ENCODE measurements at places on chromosomes 12 and 14.

- no peak for DNase-seq
These were observed 1.1 kb upstream of the RBMS2 start for GRCh38 chr12:56520506-56520905.

- DNase-seq, result no peak
These were observed 44.6 kb upstream of the PLBD1 start for GRCh38 chr12:14612250-14612649.

DNA sequence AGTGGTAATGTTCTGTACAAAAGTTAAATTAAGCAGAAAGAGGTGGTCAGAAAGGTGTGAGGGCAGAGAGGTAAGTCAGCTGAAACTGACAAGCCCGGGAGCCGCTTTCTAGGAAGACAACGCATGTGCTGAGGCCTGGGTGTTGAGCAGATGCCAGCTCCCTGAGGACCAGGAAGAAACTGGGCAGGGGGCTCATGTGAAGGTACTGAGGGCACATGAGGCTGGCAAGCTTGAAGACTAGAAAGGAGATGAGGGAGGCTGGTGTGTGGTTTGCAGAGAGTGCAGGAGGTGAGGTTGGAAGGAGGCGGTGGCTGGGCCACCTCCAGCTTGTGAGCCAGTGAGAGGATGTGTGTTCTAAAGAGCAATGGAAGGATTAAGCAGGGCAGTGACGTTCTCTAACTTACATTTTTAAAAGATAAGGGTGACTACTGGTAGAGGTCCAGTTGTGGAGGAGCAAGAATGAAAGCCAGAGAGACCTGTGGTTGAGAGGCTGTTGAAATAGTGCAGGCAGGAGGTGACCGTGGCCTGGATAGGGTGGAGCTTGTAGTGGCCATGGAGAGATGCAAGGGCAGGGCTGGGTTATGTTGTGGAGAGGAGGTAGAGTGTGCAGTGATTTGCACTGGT, 29.1 kb downstream of the ZNF664 start:
- no peak for DNase-seq

GRCh38 chr12:94623161-94623920, 27.0 kb downstream of the TMCC3 start:
- no peak for DNase-seq

DNA sequence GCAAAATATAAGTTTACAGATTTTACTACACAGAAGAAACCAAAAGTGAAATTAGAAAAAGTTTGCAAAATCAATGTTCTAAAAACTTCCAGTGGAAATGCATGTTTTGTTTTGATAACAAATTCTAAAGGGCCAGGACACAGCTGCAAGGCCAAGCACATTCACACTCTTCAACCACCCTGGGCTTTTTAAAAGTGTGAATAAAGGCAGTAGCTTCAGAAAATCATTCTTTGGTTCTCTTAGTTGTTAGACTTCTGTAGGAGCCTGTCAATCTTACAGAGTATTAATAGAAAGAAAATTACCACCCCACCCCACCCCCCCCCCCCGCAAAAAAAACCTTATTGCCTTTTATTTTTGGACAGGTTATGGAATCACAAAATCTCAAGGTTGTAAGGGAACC, 105.2 kb upstream of the EGLN3 start:
- no peak for DNase-seq

GRCh38 chr12:50715174-50715573, 48.7 kb upstream of the ATF1 start:
- no peak for DNase-seq

DNA sequence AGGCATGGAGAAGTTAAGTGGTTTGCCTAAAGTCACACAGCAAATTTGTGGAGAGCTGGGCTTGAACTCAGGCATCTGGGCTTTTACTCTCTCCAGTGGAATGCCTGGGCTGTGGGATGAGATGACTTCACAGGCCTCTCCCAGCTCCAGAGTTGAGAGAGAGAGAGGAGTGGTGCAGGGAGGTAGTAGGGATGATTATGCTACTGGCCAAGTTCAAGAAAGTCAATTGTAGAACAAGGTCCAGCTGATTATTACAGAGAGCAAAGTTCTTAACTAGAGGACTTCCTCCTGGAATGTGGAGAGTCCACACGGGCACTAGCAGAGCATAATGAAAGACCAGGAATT, 769 bp upstream of the EMP1 start:
- no peak for DNase-seq

- no peak for DNase-seq
These were observed 4.4 kb upstream of the SCAF11 start for GRCh38 chr12:45994736-45995135.

DNA sequence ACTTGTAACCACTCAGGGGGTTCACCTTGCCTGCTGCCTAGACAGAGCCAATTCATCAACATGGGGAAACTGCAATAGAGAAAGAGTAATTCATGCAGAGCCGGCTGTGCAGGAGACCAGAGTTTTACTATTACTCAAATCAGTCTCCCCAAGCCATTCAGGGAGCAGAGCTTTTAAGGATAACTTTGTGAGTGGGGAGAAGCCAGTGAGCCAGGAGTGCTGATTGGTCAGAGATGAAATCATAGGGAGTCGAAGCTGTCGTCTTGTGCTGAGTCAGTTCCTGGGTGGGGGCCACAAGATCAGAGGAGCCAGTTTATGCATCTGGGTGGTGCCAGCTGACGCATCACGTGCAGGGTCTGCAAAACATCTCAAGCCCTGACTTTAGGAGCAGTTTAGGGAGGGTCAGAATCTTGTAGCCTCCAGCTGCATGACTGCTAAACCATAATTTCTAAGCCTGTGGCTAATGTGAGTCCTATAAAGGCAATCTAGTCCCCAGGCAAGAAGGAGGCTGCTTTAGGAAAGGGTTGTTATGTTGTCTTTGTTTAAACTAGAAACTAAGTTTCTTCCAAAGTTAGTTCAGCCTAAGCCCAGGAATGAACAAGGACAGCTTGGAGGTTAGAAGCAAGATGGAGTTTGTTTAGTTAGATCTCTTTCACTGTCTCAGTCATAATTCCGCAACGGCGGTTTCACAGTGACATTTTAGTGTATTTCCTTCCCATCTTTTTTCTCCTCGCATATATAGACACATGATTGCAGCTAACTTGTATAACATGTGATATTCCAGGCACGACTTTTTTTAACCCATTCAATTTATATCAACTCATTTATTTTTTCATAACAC, 68.9 kb upstream of the NCOR2 start:
- DNase-seq, result no peak

DNA sequence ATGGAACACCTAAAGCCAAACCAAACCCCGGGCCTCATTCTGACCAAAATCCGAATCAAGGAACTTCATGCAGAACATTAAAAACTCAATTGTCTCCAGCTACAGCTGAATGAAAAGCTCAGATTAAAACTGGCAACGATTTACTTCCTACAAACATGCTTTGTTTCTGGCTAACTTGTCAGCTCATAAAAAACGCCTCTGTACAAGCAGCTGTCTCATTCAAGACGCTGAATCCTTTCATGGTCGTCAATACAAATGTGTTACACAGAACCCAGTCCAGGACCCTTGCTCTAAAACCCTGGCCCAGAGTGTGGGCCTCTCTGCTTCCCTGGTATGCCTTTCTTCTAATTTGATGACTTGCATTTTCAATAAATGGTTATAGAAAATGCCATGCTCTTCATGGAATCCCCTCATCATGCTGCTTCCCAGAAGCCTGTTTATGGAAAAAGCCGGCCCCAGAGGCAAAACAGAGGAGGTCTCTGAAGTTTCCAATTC, 183.1 kb downstream of the PHLDA1 start:
- no peak for DNase-seq

All from SHP77 treated with DMSO at 0.1 percent for 48 hours (cell line).